ENCODE measurements at places on chromosomes 12 and 14. TPM values are rescaled to one million over a fixed set of nuclear protein-coding genes. Genes with fewer than 3 reads are reported as not detected.

The AICDA gene
- not detected for total RNA-seq

The TMEM106C gene
- total RNA-seq = 122 TPM

The ANO2 gene
- total RNA-seq = under 0.01 TPM

The KRT82 gene
- not detected for total RNA-seq

DNA sequence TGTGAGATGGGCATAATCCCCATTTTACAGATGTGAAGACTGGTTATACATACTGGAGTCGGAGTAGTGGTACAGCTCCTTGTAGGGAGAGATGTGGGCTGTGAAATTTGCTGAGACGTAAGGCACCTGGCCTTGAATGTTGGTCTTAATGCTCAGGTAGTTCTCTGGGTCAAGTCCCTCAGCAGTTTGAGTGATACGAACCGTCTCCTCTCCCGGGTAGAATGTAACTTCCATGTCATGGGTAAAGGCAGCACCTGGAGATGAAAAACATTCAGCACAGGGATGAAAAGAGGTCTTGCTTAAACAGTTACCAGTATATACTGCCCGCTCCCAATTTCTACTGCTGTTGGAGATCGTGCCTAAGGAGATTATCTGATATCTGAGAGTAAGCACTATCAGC is 28.3 kb downstream of the NID2 start:
- DNase-seq = no peak

GRCh38 chr14:75907756-75908359 is 73.9 kb downstream of the TGFB3 start:
- no peak for DNase-seq

GRCh38 chr12:115364921-115365320 is 680.9 kb upstream of the TBX3 start:
- no peak for DNase-seq

DNA sequence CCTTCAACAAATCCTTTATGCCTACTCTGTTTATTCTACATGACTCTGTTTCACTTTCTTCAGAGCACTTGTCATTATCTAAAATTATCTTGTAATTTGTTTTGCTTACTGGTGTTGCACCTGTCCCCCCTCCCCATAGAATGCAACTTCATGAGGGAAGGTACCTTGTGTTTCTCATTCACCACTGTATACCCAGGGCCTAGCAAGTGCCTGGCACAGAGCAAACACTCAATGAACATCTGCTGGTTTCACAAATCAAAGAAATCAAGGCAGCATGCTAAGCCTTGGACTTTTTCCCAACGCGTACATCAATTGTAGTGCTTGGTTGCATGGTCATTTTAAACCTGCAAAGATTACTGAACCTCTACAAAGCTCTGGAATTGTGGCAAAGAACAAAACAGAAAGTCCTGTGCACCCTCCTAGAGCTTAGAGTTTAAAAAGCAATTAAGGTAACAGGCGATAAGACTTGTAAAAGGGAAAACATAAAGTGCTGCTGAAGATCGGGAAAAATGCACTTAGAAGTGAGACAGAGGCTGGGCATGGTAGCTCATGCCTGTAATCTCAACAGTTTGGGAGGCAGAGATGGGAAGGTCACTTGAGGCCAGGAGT is 479.1 kb downstream of the MED13L start:
- no peak for DNase-seq

GRCh38 chr14:70622111-70622712 is 19.5 kb upstream of the TTC9 start:
- no peak for DNase-seq

The TCL1A gene
- total RNA-seq = not detected

GRCh38 chr12:50120521-50120920 is 8.5 kb downstream of the COX14 start:
- DNase-seq = no peak

The ERP27 gene
- not detected for total RNA-seq

- DNase-seq = no peak
These were observed 6.3 kb upstream of the CDKL1 start for GRCh38 chr14:50402965-50403364.

The KRT74 gene
- total RNA-seq = not detected

GRCh38 chr12:66047411-66048021 is 83.0 kb downstream of the LLPH start:
- peak; percentile 18 for DNase-seq

The TMEM121 gene
- 11.0 TPM for total RNA-seq

The ANO4 gene
- 8.8 TPM for total RNA-seq

The PROX2 gene
- not detected for total RNA-seq

The SYCP3 gene
- 0.34 TPM for total RNA-seq

DNA sequence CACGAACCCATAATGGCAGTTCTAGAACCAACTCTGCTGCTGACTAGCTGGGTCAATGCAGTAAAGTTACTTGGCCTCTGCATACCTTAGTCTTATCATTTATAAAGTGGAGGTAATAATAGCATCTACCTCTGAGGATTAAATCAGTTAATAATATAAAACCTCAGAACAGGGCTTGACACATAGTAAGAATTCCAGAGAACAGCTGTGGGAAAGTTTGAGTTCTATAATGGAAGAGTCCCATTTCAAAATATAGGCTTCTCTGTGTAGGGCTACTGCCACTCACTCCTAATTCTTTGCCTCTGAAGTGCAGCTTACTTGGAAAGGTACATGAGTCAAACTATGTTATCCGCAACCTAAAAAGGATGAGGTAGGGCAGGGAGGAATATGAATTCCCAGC is 269.2 kb upstream of the PRKD1 start:
- DNase-seq = peak; percentile 38

The RIPK3 gene
- not detected for total RNA-seq

- no peak for DNase-seq
These were observed 81.3 kb downstream of the MED13L start for GRCh38 chr12:116196226-116196625.

The JAG2 gene
- total RNA-seq = 0.80 TPM

DNA sequence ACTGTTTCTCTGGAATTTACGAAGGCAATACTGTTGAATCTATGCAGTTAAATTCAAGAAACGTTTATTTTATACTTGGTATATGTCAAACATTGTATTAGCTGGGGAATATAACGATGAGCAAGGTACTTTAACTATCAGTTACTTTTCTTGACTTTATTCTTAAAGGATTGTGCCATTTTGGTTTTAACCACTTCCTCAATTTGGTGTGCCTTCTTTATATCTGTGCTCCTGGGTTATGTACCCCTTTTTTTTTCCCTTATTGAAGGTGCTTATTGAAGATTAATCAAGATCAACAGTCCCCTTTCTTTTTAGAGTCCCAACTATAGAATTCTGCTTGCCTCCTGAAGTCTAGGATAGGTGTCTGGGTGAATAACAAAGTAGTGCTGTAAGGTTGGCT is 5.8 kb downstream of the RAB21 start:
- no peak for DNase-seq

DNA sequence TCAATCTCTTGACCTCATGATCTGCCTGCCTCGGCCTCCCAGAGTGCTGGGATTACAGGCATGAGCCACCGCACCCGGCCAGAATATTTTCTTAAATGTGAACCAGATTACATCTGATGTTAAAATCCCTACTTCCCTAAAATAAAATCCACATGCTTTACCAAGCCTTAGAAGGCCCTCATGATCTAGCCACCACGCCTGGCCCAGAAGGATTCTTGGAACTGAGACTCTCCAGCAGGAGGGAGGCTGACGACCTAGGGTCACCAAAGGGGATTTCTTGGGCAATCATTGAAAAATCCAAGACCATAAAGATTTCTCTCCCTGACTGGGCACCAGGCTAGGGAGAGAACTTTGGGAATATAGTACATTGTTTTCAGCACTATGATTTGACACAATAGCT is 25.2 kb upstream of the RASSF3 start:
- no peak for DNase-seq

The FBXO33 gene
- 12.8 TPM for total RNA-seq

DNA sequence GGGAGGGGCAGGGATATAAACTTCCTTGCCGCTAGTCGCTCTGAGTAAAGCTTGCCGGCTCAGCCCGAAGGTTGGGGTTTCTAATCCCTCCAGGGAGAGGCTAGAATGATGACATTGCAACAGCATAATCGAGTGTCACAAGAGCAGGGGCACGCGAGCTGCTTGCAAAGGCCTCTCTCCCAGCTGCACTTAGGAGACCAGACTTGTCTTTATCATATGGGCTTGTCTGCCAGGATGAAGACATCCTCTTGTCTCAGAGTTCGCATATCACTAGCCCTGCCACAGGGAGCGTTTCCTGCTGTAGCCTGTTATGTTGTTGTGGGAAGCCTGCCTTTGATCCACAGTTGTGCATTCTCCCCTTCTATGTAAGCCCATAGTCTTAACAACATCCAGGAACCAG is 180.0 kb downstream of the ESR2 start:
- DNase-seq = peak; percentile 51

DNA sequence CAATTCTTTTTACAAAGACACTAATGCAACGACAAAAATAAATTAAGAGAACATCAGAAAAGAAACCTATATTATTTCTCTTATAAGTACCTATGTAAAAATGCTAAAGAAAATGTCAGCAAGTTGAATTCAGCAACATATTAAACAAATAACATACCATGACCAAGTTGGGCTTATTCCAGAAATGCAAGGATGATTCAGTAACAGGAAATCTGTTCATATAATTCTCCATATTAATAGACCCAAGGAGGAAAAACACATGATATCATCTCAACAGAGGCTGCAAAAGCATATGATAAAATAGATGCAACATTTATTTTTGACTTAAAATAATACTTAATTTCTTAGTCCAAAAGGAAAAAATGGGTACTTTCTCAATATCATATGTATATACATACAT is 25.1 kb upstream of the GPHB5 start:
- no peak for DNase-seq

The KRT79 gene
- total RNA-seq = not detected

The SLC10A1 gene
- not detected for total RNA-seq

The C14orf119 gene
- 47.0 TPM for total RNA-seq

The IL26 gene
- total RNA-seq = not detected

The RNASE4 gene
- total RNA-seq = 5.4 TPM

The PAH gene
- not detected for total RNA-seq

- DNase-seq = no peak
These were observed 39.1 kb downstream of the DDHD1 start for GRCh38 chr14:53113989-53114388.

DNA sequence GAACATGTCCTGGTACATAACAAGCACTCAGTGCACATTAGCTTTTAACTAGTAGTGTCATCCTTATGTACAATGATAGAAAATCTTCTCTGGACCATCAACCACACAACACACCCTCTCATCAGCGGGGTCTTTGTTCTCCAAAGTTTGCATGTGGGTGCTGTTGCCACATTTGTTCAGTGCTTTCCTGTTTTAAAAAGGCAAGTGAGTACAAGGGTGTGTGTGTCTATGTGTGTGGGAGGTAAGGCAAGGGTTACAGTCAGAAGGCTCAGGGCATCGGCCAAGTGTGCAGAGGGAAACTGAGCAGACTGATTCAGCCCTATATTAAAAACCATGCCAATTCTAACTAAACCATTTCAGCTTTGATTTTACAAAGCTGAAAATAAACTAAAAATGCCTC is 17.9 kb downstream of the KRT76 start:
- DNase-seq = no peak

The RASSF8 gene
- total RNA-seq = 26.6 TPM

- DNase-seq = no peak
These were observed 141.3 kb downstream of the KLHL28 start for GRCh38 chr14:44820230-44820964.

The EPYC gene
- total RNA-seq = not detected

All from LHCN-M2 (cell line).